ENCODE measurements at places on chromosomes 3 and 15. TPM values are rescaled to one million over a fixed set of nuclear protein-coding genes. Genes with fewer than 3 reads are reported as not detected.

- DNase-seq = peak; percentile 38
Observed at GRCh38 chr15:34436126-34436955, 1.3 kb downstream of the GOLGA8A start.

GRCh38 chr3:53227993-53228885 lies 27.6 kb downstream of the TKT start:
- DNase-seq = no peak

DNA sequence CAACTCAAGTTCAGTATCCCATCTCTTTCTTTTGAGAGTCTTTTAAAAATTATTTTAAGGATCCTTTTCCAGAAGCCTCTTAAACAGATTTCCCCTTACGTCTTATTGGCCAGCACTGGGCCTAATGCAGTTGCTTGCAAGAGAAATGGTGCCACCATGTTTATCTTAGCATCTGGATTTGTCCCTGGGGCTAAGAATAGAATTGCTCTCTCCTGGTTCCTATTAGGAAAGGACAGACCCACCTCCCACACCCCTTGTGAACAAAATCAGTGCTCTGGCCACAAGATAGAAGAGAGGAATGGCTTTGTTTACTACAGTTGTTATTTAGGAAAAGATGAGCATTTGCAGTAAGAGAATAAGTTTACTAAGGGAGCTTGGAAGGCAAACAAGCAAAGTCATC lies 128.2 kb upstream of the CGNL1 start:
- DNase-seq = no peak

DNA sequence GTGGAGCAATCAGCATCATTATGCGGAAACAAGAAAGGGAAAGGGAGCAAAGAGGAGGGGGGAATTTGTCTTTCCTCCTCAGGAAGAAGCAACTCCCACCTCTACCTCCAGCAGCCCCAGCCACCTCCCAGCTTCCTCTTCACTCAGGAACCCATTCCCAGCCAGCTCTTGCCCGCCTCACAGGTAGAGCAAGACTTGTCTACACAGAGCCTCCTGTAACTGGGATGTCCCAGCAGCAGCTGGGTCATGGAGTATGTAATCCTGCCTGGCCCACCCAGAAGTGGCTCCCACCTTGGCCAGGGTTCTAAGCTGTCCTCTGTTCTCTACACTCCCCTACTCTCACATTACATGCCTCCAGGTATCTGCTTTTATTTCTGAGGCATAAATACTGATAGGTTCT lies 14.0 kb downstream of the IGDCC3 start:
- no peak for DNase-seq

DNA sequence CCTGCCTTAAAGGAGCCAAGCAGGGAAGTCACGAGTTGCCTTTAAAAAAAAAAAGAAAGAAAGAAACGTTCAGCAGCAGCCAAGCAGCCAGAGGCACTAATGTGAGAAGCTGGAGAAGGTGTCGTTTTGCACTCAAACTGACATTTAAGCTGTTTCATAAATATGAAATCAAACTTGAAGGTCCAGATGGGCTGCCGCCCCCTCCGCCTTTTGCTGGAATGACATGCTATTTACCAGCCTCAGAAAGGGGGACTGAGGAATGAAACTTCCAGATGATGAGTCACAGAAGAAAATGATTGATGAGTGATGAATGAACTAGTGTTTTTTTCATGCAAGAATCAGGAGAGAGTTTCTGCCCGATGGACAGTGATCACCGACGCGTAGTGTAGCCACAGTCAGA lies 396.8 kb downstream of the IGSF11 start:
- no peak for DNase-seq

DNA sequence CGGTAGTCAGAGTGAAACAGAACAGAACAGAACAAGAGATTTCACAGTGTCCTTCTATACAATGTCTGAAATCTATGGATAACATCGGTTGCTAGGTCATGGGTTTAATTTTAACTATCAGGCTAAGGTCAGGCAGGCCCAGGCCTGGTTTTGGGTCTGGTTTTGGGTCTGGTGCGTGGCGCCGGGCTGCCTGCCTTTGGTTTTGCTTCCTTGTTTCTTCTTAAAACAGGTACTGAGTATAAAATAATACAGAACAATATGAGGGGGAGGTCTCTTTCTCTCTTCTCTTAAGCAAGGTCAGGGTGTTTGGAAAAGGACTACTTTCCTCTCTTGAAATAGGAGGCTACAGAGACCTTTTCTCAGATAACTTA lies 1.4 kb downstream of the AEN start:
- DNase-seq = no peak

GRCh38 chr3:18410205-18410604 lies 14.9 kb downstream of the SATB1 start:
- DNase-seq = peak; percentile 40

DNA sequence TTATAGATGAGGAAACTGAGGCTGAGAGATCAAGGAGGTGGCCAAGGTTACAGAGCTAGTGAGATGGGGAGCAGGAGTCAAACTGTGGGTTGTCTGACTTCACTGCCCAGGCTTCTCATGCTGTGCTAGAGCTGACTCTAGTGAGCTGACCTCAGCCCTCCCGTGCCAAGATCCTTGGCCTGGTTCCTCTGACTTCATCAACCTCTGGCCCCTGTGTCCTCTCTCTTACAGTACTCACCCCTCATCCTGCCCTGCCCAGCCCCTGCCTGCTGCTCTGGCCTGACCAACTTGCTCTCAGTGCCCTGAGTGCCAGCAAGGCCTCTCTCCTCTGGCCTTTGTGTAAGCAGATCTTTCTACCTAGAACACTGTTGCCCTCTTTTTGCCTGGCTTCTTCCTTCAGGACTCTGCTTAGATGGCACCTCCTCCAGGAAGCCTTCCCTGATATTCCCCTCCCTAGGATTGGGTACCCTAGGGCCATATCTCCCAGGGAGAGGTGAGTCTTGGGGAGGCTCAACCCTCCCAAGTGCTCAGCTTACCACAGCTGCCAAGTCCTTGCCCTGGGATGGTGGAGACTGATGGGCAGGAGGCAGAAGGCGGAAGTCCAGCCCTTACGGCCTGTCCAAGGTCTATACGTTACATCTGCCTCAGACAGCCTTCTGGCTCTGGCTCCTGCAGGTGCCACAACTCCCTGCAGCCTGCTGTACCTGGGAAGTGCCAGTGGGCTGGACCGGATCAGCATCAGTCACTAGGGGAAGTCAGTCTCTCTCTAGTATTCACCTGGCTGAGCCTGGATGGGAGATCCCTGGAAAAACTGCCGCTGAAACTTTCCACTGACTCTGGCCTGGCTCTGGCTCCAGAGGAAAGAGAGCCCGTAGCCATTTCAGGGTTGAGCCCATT lies 36.3 kb upstream of the FAM107A start:
- no peak for DNase-seq

DNA sequence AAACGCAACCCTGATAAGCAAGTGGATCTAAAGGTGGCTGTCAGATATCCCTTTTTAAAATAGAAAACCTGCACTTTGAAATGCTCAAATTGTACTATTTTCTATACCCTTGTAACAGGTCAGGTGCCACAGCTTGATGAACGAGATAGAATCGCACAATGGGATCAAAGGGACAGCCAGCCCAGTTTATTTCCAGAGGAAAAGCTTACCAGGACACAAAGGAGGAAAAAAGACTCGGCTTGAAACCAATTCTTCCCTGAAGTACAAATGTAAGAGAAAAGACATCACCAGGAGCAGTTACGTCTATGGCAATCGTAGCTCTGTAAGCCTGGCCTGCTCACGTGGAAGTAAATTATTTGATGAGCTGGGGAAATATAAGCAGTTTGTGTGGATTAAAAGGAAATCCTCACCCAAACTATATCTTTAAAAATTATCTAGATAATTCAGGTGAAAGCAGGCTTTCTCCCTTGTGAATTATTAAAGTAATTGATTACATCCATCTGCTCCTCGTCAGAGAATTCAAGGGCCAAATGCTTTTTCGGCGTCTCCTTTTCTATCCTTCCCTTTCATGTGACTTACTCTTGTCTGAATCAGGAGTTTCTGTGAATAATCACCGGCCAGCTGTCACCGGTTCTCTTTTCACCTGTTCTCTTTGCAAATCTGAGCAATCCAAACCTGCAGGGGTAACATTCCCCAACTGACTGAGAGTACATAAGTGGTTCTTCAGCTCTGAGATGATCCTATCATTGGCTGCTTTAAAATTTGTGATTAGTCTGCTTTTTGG lies 339.2 kb upstream of the ONECUT1 start:
- DNase-seq = no peak

Gene TIMP4
- total RNA-seq = not detected

Gene ADAMTSL3
- total RNA-seq = 0.43 TPM

Gene COLQ
- 37.7 TPM for total RNA-seq

Gene GOLGA6L1
- total RNA-seq = not detected

Gene DNAJA4
- total RNA-seq = 26.3 TPM

Gene RHO
- not detected for total RNA-seq

Measured in natural killer cell (primary cell).